Natural killer cell treated with Interleukin-12 subunit alpha and Interleukin-12 subunit beta and Interleukin-15 and Interleukin-18, amount 100 ng/mL, for 72 hours (primary cell): ENCODE measurements at places on chromosomes 6 and 20.

- DNase-seq = no peak
- H3K27me3 ChIP-seq = no peaks in the 10 kb centered on the region
- H3K27ac ChIP-seq = peak overlapping the region; percentile 32
- H3K4me1 ChIP-seq = peaks cover 56% of the 10 kb centered on the region
- no peaks in the 10 kb centered on the region for H3K36me3 ChIP-seq
Observed at GRCh38 chr6:13445005-13445743, 42.2 kb downstream of the GFOD1 start.

DNA sequence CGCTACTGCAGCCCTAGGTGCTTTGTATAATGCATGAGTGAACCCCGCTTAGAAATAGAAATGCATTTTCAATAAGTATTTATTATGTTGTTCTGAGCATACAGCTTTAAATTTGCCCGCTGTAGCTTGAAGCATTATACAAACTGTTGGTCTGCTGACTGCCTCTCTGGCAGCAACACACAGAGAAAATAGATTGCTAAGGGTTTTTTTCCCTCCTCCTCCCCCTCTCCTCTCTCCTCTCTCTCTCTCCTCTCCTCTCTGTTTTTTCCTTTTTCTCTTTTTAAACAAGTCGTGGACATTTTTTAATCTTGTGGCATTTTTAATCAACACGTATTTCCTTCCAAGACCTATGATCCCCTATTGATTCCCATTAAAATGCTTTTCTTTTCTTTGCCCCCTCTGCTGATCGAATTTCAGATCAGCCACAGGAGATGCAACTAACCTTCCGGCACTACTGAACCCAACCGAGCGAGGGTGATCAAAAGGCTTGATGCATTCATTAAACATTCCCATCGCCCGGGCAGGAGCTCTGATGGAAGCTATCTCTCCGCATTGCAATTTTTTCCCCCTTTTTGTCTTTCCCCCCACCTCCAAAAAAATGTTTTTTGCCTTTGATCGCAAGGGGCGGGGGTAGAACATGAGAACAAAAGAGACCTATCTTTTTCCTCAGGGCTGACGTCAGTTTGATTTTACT, 90.7 kb upstream of the ARID1B start:
- DNase-seq = no peak
- H3K4me1 ChIP-seq = peaks cover 23% of the 10 kb centered on the region
- peak overlapping the region; percentile 84 for H3K4me3 ChIP-seq
- no peaks in the 10 kb centered on the region for H3K36me3 ChIP-seq
- peaks cover 11% of the 10 kb centered on the region for H3K27me3 ChIP-seq
- H3K27ac ChIP-seq = peak overlapping the region; percentile 78

DNA sequence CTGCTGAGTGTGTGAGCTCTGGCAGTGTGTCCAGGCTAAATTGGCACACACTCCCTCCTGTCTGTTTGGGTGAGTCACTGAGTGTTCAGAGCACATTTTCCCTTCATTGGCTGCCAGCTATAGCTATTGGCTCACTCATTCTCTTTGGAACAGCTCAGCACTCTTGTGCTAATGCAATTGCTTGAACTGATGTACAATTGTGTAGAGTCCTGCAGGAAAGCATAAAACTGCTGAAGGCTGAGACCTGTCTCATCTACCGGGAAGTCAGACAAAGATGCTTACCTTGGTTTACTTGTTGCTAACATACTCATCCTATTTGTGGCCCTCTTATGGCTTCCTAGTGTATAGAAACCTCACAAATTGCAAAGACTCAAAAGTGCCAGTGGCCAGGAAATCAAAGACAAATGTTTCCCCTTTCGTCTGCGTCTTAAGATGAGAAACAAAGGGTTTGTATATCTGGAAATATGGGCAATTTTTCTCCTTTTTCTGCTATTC, 351.0 kb downstream of the BCKDHB start:
- H3K27ac ChIP-seq = no peak overlapping the region
- peaks cover 35% of the 10 kb centered on the region for H3K4me1 ChIP-seq
- DNase-seq = no peak
- H3K27me3 ChIP-seq = no peaks in the 10 kb centered on the region

DNA sequence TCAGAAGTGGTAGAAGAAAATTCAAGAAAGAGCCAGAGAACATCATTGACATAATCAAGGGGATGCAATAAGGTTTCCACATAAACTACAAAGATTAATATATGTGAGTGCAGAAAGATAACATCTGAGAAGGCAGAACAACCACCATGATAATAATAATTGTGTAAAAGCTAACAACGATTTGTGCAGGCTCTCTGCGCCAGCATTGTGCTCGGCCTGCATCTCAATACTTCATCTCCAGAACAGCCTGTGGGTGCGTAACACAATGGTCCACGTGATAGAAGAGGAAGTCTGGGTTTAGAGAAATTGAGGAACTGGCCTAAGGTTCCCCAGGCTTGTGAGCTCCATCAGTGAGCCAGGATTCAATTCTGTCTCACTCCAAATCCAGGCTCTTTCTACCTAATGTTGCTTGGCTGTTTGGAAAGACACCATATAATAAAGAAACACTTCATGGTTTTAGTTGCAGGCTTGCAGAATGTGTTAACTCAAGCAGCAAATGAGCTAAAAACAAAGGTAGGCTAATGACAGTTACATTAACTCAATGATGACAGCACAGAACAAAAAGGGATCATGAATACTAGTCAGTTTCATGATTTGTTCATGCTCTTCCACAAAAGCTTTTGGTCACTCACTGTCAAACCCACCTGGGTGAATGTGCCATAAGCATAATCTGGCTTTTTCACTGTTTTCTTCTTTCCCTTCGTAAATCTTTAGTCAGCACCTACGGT, 71.2 kb downstream of the LY86 start:
- H3K27me3 ChIP-seq = no peaks in the 10 kb centered on the region
- peak overlapping the region; percentile 50 for H3K4me3 ChIP-seq

GRCh38 chr6:42229506-42230119, 12.0 kb upstream of the MRPS10 start:
- H3K27me3 ChIP-seq = no peaks in the 10 kb centered on the region
- DNase-seq = no peak
- no peak overlapping the region for H3K4me3 ChIP-seq
- H3K27ac ChIP-seq = peak overlapping the region; percentile 52
- H3K4me1 ChIP-seq = peaks cover 2% of the 10 kb centered on the region

- peaks cover 41% of the 10 kb centered on the region for H3K4me1 ChIP-seq
- no peak overlapping the region for H3K27ac ChIP-seq
- no peak for DNase-seq
- H3K27me3 ChIP-seq = peaks cover 54% of the 10 kb centered on the region
- peak overlapping the region; percentile 68 for H3K4me3 ChIP-seq
Observed at GRCh38 chr6:108115598-108116058, 41.1 kb upstream of the OSTM1 start.

- H3K4me3 ChIP-seq = no peak overlapping the region
- H3K27me3 ChIP-seq = peaks cover 4% of the 10 kb centered on the region
- H3K36me3 ChIP-seq = no peaks in the 10 kb centered on the region
- DNase-seq = no peak
Observed at GRCh38 chr20:19976595-19977372, 40.4 kb upstream of the NAA20 start.
